ENCODE measurements at places on chromosomes 16 and 17.

DNA sequence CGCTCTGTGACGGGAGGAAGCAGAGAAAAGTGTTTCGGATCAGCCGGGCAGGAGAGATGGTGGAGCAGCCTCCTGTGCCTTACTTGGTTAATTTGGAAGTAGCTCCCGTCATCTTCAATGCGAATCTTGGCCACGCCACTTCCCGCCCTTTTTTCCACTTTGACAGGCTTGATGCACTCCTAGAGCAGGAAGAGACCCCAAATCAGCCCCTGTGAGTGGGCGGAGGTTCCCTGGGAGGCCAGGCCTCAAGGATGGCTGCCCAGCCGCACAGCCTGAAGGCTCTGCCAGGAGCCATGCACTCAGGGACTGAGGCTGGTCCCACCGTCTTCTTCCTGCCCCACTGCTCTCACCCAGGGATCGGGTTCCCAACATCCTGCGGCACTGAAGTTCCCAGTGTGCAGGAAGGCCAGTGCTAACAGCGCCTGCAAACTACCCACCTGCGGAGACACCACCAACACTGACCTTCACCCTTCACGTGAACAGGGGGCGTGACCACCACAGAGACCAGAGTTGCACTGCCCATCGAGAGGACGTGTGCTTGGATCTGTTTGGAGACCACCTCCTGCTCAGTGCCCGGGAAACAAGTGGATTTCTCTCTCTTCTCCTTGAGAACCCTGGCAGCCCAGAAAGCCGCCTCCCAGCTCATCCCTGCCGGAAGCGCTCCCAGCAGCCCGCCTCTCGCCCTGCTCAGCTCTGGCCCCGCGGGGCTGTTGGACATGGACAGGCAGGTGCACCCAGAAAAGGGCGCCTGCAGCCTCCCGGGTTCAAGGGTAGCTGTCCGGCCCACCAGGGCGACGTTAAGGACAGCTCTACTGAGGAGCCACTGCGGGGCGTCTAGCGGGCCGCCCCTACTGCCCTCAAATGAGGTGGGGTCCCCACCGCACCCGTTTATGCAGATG lies 988 bp downstream of the CIAO3 start:
- DNase-seq = no peak

GRCh38 chr17:40491486-40491885 lies 9.9 kb downstream of the TNS4 start:
- DNase-seq = no peak

- DNase-seq = peak; percentile 3
These were observed 21.7 kb downstream of the KATNIP start for GRCh38 chr16:27571433-27572326.

- no peak for DNase-seq
These were observed 22.2 kb downstream of the ABCC12 start for GRCh38 chr16:48133455-48134211.

- DNase-seq = no peak
These were observed 409.6 kb downstream of the SOX9 start for GRCh38 chr17:72530454-72530853.

GRCh38 chr16:64136314-64136713 lies 985.5 kb downstream of the CDH11 start:
- DNase-seq = no peak

- DNase-seq = peak; percentile 16
These were observed at the start of gene NTN1 for GRCh38 chr17:9021158-9021991. TSS of gene NTN1 (plus strand) at chr17:9021510. CDS start at chr17:9022374, 864 bp downstream.

- no peak for DNase-seq
These were observed 54.5 kb downstream of the NKD1 start for GRCh38 chr16:50602531-50603205.

GRCh38 chr16:15041271-15042004 lies 14.4 kb downstream of the NTAN1 start:
- DNase-seq = no peak

DNA sequence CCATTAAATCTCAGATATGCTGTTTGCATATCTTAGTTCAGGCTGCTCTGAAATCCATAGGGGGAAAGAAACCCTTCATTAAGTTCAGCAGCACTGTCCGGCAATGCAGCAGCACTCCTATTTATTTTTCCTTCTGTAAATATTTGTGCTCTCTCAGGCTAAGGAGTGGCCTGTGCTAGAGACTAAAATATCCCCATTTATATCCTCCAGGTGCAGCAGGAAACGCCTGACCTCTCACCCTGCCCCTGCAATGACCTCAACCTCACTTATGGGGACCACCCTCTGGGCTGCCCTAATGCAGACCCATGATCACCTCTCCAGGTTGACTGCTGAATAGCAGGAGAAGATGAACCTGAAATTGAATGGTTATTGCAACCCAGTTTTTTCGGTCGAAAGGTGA lies 165.0 kb upstream of the ELAC2 start:
- no peak for DNase-seq

GRCh38 chr16:84741340-84741830 lies 41.6 kb downstream of the USP10 start:
- no peak for DNase-seq

DNA sequence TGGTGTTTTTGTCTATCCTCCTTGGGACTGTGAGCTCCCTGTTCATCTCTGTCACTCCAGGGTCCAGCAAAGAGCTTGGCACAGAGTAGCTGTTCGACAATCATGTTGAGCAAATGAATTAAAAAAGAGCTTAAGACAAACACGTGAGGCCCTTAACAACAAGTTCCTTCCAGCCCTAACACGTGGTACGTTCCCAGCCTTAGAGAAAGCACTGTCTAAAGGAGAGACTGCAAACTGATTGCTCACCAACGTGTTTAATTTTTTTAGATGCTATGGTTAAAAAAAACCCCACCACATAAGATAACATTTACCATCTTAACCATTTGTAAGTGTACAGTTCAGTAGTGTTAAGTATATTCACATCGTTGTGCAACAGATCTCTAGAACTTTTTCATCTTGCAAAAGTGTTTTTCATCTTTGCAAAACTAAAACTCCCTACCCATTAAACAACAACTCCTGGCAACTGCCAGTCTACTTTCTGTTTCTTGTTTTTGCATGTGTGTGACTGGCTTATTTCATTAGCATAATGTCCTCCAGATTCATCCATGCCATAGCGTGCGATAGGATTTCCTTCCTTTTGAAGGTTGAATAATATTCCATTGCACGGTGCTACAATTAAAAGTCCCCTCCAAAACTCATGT lies 28.2 kb downstream of the LAT start:
- peak; percentile 26 for DNase-seq

- DNase-seq = peak; percentile 59
These were observed 12.9 kb downstream of the KRT39 start for GRCh38 chr17:40953881-40954280.

DNA sequence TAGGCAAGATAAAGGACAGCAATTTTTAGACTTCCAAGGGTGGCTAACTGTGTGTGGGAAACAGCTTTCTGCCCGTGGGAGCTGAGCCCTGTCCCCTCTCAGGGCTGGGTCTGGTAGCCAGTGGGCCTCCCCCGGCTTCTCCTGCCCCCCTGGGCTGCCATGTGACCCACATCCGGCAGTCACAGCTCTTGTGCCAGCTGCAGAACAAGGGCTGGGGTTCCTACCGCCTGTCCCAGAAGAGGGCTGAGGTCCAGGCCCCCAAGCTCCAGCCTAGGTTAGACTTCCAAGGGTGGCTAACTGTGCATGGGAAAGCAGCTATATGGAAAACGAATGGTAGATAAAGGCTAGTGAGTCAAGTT lies 6.1 kb downstream of the GAST start:
- no peak for DNase-seq

GRCh38 chr17:59627770-59628171 lies 8.1 kb downstream of the CLTC start:
- no peak for DNase-seq

DNA sequence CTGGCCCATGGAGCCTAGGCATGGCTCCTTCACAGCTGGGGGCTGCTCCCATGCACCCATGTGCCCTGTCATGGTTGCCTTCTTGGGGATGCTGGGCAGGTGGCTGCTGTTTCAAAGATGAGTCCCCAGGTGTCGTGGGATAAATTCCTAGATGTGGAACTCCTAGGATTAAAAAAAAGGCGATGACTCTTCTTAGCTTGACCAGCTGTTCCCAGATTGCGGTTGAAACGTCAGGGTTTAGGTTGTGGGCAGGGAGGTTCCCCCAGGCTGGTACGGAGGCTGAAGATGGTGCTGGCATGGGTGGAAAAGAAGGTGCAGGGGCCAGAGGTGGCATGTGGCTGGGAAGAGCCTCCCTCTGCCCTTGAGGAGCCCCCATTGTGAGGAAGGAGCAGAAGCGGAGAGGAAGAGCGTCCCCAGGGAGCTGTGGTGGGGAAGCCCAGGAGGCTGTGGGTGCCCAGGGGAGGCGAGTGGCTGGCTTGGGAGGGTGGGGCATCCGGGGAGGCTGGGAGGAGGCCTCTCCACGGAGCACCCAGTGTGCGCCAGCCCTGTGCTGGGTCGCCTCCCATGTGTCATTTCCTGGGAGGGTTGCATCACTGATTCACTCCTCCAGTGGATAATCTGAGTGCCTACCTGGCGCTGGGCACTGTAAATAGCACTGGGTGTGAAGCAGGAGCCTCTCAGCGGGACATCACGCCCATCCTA lies 7.5 kb upstream of the KCNJ12 start:
- DNase-seq = no peak

GRCh38 chr17:59002848-59003247 lies 103.8 kb downstream of the TRIM37 start:
- peak; percentile 54 for DNase-seq

DNA sequence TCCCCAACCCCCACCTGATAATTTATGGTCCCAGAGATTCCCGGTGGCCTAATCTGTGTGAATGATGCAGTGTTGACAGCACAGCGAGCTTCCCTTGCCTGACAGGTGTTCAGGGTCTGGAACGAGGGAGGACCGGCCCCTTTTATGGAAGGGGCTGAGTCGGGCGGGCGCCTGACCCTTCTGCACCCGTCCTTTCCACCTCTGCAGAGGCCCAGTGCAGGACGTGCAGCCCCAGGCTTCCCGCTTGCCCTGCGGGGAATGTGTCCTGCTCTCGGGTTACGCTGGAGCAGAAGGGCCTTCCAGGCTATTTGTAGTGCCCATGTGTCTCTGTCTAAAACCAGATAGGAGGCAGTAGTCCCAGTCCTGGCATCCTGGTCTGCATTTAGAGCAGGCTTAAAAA lies 16.2 kb downstream of the SMTNL2 start:
- DNase-seq = peak; percentile 27

DNA sequence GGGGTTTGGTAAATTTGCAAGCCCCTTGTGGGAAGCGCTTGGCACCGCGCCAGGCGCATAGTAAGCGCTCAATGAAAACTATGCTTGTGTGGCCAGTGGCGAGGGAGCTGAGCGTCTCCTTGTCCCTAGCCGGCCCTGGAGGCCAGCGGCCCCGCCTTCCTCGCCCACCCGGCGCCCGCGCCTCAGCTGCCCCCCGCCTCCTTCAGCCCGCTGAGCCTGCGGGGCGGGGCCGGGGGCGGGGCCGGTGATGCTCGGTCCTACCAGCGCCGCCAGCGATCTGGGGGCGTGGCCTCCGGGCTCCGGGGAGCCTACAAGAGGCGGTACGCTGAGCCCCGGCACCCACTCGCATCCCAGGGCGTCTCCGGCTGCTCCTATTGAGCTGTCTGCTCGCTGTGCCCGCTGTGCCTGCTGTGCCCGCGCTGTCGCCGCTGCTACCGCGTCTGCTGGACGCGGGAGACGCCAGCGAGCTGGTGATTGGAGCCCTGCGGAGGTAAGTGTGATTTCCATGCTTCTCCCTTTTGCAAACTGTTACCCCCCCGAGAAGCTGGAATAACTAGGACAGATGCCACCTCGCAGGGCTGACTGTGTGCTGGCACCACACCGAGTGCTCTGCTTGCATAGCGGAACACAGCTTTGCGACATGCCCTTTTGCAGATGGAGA lies at the start of gene CRISPLD2:
Gene CRISPLD2, plus strand, starts transcription at position 342 of the 661 bp plus-strand sequence. CDS start 18,511 bp downstream, outside the sequence.
- DNase-seq = peak; percentile 83

DNA sequence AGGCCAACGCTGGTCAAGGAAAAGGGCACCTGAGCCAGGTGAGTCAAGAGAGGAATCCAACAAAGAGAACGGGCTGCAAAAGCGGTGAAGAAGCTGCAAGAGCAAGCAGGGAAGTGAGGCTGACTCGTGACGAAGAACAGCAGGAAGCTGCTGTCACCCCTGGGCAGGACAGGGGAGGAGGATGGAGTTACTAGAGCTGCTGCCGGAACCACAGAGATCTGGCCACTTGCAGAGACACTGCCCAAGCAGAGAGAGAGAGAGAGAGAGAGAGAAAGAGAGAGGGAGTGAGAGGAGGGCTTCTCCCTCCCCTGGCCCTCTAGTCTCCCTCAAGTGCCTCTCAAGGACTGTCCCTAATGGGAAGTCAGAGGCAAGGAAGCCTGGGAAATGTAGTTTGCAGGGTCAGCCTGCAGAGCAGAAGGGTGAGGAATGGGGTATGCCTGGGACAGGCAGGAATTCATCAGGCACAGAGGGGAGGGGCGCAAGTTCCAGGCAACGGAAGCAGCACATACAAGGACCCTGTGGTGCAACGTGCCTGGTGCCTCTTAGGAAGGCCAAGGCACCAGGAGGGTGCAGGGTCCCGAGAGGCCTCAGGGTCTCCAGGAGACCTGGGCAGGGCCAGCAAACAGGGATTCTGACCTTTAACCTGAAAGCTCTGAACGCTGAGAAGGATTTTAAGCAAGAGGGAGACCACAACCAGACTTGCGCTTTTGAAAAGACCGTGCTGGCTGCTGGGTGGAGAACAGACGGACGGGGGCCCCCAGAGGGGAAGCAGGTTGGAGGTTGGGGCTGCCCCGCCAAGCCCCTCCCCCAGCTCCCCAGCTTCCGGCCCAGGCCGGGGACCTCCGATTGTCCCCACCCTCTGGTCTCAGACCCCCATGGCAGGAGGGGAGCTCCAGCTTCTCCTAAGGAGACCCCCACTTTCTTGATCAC lies 45.8 kb upstream of the CIBAR2 start:
- no peak for DNase-seq

GRCh38 chr16:70470927-70471341 lies 16.5 kb downstream of the FCSK start:
- DNase-seq = no peak

DNA sequence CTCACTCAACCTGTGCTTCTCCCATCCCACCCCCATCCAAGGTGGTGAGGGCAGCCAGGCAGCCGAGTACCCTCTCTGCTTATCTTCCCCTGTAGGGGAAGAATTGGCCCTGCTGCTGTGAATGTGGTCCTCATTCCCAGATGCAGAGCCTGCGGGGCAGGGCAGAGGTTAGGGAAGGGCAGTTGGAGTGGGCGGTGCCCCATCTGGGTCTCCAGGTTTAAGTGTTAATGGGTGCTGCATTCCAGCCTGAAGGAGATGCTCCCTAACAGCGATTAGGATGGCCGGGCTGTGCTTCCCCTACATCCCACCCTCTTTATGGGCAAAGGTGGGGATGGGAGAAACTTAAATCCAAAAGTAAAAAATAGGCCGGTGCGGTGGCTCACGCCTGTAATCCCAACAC lies 12.1 kb downstream of the TMEM95 start:
- DNase-seq = no peak

- DNase-seq = no peak
These were observed 302.9 kb downstream of the SOX9 start for GRCh38 chr17:72423718-72424117.

DNA sequence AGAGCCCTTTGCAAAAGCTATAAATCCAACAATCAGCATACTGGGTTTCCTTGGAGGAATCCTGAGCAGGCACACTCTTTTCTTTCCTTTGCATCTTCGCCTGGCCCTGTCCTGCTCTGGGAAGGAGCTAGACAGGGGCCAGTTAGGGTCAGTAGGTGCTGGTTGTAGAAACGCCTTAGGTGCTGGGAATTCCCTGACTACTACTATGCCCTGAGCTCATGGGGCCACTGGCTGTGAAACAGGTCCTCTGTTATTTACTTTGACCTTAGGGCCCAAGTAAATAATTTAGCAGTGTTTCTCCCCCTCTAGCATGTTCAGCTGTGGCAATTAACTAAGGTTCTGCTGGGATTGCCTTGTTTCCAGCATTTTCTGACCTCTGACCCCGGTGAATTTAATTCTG lies 15.8 kb upstream of the WSCD1 start:
- no peak for DNase-seq

- no peak for DNase-seq
These were observed 1.9 kb downstream of the HS3ST3A1 start for GRCh38 chr17:13599864-13600263.

- no peak for DNase-seq
These were observed 4.1 kb downstream of the CCL2 start for GRCh38 chr17:34259146-34259545.
